ENCODE measurements at places on chromosomes 2 and 18.

- no peak for DNase-seq
These were observed 408.9 kb downstream of the RIT2 start for GRCh38 chr18:42706618-42707017.

DNA sequence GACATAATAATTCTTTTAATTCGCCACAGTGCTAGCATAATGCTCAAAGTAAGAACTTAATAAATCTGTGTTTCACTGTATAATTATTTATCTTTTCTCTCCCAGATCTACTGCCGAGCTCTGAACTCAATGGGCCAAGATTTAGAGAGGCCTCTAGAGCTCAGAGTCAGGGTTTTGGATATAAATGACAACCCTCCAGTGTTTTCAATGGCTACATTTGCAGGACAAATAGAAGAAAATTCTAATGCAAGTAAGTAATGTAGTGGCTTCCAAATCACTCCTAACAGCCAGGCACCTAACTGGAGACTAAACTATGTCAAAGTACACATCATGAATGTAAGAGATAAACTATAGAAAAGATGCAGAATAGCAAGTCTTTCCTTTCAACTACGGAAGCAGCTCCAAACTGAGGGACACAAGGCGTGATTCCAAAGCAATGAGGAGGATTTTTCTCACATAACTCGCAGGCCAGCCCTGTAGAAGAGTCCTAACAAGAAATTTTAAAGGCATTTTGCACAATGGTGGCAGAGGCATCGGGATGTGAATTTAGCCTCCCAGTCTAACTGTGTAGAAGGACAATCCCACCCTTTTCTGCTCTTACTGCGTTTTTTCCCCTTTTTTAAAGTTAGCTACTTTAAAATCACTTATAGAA is 12.0 kb downstream of the DSG1 start:
- no peak for DNase-seq

GRCh38 chr2:54657664-54658083 is 65.8 kb upstream of the EML6 start:
- DNase-seq, result no peak

GRCh38 chr2:190947711-190948251 is 66.2 kb downstream of the STAT1 start:
- peak; percentile 90 for DNase-seq

- no peak for DNase-seq
These were observed 20.4 kb downstream of the VRK2 start for GRCh38 chr2:58067001-58067400.

DNA sequence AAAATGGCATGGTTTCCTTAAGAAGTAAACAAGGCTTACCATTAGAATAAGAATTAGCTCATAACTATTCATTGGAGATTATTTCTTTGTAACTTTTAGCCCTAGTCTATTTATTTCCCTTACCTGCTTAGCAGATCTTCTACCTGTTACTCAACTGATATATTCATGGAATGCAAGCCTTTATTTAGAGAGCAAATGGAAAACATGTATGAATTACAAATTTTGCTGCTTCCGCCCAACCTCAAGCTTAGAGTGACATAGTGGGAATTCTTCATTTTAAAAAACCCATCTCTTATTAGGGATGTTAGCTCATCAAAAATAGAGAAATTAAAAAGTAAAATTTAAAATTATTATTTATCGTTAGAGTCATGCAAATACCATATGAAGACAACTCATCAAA is 110.9 kb downstream of the STRN start:
- DNase-seq, result no peak

DNA sequence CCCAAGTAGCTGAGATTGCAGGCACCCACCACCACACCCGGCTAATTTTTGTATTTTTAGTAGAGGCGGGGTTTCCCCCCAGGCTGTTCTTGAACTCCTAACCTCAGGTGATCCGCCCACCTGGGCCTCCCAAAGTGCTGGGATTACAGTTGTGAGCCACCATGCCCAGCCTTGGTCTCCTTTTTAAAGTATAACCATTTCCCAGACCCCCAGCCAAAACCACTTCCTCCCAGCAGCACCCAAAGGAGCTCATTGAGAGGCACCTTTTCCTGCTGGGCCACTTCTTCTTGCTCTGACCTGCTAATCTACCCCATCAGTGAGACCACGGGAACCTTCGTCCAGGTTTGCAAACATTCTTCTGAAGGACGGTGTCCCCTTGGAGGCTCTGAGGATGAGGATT is 69.9 kb downstream of the INPP5D start:
- DNase-seq, result no peak

GRCh38 chr2:98457045-98457696 is 12.5 kb downstream of the INPP4A start:
- peak; percentile 90 for DNase-seq

- DNase-seq, result no peak
These were observed 165.2 kb downstream of the TDRD15 start for GRCh38 chr2:21288739-21289520.

DNA sequence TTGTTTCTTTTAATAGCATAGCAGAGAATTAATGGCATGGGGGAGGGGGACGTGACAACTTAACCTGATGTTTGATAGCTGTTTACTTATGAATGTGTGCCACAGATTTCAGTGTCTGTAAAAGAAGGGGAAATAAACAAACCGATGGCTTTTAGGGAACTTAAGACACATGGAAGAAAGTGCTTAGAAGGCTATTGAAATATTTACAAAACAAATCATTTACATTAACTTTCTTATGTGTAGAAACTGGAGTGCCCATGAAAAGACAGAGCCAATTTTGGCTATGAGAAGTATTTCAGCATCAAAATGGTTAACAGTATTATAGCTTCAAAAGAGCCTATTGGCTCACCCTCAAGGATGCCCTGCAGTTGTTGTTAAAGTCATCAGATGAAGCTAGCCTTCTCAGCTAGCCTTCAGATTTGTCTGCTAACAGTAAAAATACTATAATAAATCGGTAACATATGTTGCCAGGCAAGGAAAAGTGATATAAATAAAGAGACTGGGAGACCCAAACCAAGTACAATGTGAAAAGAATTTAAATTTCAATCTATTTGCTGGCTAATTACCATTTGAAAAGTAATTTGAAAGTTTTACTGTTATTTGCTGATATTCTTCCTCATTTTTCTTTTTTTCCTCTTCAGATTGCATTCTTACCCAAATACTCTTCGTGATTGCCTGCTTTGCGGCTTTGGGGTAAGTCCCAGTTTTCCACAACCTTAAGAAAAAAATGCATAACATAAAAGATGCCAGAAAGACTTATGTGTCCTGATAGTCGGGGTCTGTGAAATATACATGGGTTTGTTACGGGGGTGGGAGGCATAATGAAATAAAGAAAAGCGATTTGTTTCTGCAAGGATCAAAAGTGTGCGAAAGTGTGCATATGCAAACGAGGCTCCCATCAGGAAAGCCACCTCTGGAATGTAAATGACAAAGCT is 256.4 kb downstream of the MEIS1 start:
- peak; percentile 68 for DNase-seq

GRCh38 chr2:144774809-144775208 is 254.9 kb upstream of the ZEB2 start:
- DNase-seq, result no peak

DNA sequence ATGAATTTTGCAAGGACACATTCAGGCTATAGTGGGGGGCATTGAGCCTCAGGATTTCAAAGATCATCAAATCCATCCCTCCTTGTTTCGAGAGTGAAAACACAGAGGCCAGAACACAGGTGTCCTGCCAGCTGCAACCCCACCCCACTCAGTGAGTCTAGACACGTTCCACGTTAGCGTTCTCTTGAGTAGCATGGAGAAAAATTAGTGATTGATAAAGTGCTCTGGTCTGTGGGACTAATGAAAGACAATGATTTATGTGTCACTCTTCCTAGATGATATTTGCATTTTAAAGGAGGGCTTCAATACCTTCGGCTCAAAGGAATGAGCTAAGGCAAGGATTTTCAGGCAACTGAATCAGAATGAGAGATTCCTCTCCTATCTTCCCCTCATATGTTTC is 43.8 kb downstream of the SLC4A3 start:
- no peak for DNase-seq

DNA sequence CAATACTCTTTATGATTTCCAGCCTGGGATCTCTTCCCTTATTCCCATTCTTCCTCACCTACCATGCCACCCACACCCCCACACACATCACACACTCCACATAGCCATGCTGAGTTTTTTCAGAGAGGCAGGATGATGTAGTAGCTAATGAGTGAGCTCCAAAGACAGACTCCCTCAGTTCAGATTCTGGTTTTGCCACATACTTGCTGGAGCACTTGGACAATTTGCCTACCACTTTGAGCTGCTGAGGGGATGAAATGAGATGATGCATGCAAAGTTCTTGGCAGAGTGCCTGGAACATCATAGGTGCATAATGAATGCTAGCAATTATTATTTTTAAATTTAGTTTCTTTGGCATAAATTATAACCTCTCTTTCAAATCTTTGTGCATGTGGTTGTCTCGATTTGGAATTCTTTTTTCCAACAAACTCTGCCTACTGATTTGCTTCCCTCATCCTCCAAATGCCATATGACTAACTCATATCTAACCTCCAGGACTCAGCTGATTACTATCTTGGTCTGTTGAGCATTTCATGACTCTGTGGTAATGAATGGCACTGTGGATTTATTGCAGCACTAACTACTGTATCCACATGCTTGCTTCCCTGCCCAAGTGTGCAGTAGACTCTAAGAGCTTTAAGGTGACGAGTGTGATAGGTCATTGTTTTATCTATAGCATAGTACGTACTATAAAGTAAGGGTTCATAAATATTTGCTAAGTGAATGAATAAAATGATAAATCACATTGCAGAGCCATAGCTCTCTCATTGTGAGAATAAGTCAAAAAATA is 99.1 kb downstream of the TACR1 start:
- DNase-seq, result peak; percentile 6

DNA sequence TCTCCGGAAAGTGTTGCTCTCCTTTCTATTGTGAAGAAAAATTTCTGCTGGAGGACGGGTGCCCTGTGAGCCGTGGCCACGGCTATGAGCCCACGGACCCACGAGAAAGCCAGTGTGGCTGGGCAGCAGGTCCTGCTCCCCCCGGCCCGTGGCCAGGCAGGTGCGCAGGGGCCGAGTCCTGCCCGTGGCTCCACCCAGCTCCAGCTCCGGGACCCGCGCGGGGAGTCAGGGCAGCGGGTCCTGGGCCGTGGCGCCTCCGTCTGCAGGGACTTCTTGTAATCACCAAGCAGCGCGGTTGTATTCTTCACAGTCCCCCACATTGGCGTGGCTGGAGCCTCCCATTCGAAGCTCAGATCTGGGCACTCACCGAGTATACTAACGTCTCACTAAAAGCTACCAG is 43.0 kb downstream of the SALL3 start:
- DNase-seq, result no peak

- no peak for DNase-seq
These were observed 172.7 kb upstream of the FHL2 start for GRCh38 chr2:105571445-105571987.

GRCh38 chr2:180709392-180710145 is 270.8 kb upstream of the UBE2E3 start:
- no peak for DNase-seq

GRCh38 chr18:13427354-13427753 is 208.8 kb downstream of the LDLRAD4 start:
- DNase-seq, result no peak

- DNase-seq, result no peak
These were observed 290.0 kb upstream of the SALL3 start for GRCh38 chr18:78689606-78690005.

- peak; percentile 38 for DNase-seq
These were observed 98.3 kb upstream of the ID2 start for GRCh38 chr2:8583400-8584173.

- DNase-seq, result no peak
These were observed 824.0 kb upstream of the ID2 start for GRCh38 chr2:7857904-7858303.

- DNase-seq, result no peak
These were observed 426.7 kb upstream of the MYT1L start for GRCh38 chr2:2757764-2758163.

GRCh38 chr2:16649353-16650286 is 16.0 kb downstream of the CYRIA start:
- no peak for DNase-seq

GRCh38 chr2:196489371-196489770 is 150.1 kb upstream of the CCDC150 start:
- DNase-seq, result no peak

DNA sequence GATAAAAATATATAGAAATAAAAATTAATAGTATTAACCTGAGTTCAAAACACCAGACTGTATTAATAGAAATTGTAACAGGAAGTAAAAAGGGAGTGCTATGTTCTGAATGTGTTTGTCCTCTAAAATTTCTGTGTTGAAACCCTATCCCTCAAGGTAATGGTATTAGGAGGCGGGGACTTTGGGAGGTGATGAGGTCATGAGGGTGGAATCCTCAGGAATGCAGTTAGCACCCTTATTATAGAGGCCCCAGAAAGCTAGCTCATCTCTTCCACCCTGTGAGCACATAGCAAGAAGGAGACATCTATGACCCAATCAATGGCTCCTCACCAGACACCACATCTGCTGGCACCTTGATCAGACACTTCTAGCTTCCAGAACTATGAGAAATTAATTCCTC is 124.5 kb downstream of the CMPK2 start:
- DNase-seq, result no peak

DNA sequence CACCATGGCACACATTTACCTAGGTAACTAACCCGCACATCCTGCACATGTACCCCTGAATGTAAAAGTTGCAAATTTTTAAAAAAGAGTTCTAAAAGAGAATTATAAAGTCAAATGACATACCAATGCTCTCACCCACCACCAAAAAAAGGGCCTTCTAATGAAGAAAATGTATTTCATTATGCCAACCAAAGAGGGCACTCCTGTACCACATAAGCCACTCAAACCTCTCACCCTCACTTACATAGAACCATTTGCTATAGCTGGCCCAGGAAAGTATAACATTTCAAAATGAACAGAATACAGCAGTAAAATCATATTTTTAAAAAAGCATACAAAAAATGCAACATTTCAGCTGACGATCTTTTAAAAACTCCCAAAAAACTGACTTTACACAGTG is 241.5 kb upstream of the PKDCC start:
- no peak for DNase-seq

DNA sequence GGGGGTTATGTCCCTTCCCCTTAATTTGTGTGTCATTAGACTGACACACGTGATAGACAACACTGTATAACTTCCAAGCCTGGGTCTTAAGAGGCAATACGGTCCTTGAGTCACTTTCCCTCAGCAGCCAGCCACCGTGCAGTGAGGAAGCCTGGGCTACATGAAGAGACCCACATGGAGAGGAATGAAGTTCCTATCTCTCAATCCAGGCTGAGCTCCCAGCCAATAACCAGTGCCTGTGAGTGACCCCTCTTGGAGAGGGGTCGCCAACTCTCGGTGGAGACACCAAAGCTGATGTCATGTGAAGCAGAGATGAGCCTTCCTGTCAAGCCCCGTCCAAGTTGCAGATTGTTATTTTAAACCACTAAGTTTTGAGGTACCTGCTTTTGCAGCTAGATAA is 5.7 kb upstream of the WDSUB1 start:
- DNase-seq, result no peak

- DNase-seq, result no peak
These were observed 3.2 kb upstream of the DYTN start for GRCh38 chr2:206721256-206721920.
